Hypothalamus (tissue), 51 donors: ENCODE measurements at places on chromosomes 5 and 9.

DNA sequence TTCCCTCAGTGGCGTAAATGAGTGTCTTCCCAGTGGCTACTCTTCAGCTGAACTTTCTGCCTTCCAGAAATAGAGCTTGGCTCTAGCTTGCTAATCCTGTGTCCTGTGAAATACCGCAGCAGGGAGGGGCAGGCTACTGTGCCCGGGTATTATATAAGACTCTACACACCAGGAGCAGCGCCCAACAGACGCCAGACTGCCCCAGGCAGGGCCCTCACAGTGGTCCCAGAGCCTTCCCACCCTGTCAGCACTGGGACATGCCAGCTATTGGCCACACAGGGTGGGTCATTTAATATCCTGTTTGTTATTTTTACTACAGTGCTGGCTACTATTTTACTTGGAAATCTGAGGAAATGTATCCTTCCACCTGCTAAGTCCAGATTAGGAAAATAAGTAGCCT lies 121.0 kb downstream of the FEM1C start:
- DNase-seq = no peak

DNA sequence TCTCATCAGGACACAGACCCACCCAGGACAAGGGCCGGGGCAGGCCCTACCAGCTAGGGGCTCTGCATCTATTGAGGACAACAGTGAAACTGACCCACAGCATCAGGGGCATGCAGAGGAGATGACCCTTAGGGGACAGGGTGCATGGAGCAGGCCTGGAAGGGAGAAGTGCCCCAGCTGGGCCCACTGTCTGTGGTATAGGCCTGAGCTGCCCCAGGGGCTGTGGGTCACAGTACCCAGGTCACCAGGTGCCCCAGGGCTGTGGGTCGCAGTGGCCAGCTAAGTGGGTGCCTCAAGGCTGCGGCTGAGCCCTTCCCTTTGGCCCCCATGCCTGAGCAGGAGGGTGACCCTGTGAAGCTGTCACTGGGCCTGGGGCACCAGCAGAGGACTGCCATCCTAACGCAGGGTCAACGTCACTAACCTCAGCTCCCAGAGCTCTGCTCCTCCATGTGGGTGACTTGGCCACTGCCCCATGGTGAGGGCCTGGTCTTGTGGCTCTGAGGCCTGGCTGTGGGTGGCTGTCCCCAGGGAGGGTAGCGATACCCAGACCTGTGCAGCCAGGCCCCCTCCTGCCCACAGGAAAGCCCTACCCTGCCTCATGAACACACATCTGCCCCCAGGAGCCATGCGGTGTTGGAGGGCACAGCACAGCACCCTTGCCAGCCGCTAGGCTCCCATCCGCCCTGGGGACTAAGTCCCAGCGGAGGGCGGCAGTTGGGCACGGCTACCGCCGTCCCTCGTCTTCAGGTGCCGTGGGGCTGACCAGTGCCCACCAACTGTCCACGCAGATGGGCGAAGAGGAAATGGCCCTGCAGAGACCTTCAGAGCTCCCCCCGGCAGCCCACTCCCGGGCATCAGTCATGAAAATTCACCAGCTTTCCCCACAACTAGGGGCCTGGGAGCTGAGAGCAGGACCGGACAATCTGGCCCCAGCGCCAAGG lies 4.9 kb downstream of the EDF1 start:
- no peak for DNase-seq

GRCh38 chr9:6884101-6884500 lies 126.3 kb downstream of the KDM4C start:
- DNase-seq = no peak

DNA sequence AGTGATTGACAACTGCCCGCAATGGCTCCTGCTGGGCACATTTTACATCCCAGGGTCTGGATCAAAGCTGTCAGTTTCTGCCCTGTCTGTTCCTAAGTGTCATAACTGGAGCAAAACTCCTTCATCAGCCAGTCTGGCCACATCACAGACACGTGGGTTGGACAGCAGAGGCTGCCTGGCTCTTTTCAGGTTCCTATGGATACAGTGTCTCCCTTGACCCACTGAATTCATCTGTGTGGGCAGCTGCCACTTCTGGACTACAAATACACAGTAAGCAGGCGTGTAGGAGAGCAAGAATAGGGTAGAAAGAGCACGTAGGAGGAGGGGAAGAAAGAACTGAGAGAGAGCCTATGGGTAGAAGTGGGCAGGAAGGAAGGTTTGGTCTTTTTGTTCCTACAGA lies 238.0 kb downstream of the ENC1 start:
- no peak for DNase-seq

DNA sequence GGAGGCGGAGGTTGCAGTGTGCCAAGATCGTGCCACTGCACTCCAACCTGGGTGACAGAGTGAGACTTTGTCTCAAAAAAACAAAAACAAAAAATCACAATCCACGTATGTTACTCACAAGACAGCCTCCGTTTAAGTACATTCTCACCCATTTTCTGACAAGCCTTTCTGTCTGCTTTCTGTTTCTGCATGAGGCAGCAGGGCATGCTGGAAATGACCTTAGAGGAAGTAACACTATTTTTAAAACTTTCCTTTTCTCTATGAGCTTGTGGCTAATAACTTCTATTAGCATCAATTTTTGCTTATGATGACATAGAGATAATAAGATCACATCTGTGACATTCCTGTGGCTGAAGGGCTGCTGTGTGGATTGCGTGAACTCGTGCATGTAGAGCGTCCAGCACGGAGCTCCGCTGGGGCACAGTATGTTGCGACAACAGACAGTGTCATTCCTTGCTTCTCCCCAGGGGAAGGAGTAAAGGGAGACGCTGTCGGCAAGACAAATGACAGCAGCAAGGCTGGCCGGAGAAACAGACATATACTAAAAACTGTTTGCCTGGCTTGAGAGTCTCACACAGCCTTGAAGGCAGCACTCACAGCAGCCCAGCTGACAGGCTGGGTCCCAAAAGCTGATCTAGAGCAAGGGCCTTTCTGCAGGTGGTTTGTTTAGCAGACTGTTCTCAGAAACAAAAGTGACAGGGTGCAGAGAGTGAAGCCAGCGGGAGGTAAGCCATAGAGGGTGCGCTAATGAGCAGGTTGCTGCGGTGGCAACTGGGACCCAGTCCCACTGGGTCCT lies 1.6 kb downstream of the BTNL3 start:
- no peak for DNase-seq
